ENCODE measurements at places on chromosomes 7 and 10.

DNA sequence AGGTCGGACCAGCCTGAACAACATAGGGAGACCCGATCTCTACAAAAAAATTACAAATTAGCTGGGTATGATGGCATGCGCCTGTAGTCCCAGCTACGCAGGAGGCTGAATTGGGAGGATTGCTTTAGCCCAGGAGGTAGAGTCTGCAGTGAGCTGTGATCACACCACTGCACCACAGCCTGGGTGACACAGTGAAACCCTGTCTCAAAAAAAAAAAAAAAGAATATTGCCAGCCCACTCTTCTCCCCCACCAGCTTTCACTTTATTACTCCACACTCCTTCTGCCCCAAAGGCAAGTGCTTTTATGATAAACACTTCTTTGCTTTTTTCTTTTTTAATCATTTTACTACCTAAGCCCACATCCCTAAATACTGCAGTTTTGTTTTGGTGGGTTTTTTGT, 14.8 kb downstream of the RAB19 start:
- no peak for DNase-seq

- DNase-seq, result no peak
Measured at GRCh38 chr7:114048386-114049235, 129.8 kb upstream of the PPP1R3A start.

- DNase-seq, result no peak
Measured at GRCh38 chr7:101718363-101719122, 89.4 kb upstream of the MYL10 start.

- no peak for DNase-seq
Measured at GRCh38 chr7:98051118-98051744, 55.4 kb upstream of the LMTK2 start.

Measured in hematopoietic multipotent progenitor cell treated with erythropoietin and hydrocortisone succinate and interleukin-3 and kit ligand, for 17 days (in vitro differentiated cells).